ENCODE measurements at places on chromosomes 1 and 21. TPM values are rescaled to one million over a fixed set of nuclear protein-coding genes. Genes with fewer than 3 reads are reported as not detected.

GRCh38 chr1:161787355-161787754 is 21.2 kb downstream of the ATF6 start:
- no peaks in the 10 kb centered on the region for H3K27me3 ChIP-seq
- peaks cover 11% of the 10 kb centered on the region for H3K36me3 ChIP-seq
- H3K4me3 ChIP-seq: no peak overlapping the region
- DNase-seq: no peak
- H3K27ac ChIP-seq: no peak overlapping the region

- no peak for DNase-seq
- H3K27me3 ChIP-seq: no peaks in the 10 kb centered on the region
- no peak overlapping the region for H3K4me3 ChIP-seq
- H3K4me1 ChIP-seq: peaks cover 21% of the 10 kb centered on the region
- peaks cover 2% of the 10 kb centered on the region for H3K36me3 ChIP-seq
These were observed 115.8 kb downstream of the RPS6KC1 start for GRCh38 chr1:213166852-213167251.

GRCh38 chr1:225843426-225843795 is 33.5 kb downstream of the EPHX1 start:
- H3K4me3 ChIP-seq: no peak overlapping the region
- peaks cover 5% of the 10 kb centered on the region for H3K4me1 ChIP-seq
- H3K27me3 ChIP-seq: no peaks in the 10 kb centered on the region
- no peak overlapping the region for H3K27ac ChIP-seq
- DNase-seq: no peak

DNA sequence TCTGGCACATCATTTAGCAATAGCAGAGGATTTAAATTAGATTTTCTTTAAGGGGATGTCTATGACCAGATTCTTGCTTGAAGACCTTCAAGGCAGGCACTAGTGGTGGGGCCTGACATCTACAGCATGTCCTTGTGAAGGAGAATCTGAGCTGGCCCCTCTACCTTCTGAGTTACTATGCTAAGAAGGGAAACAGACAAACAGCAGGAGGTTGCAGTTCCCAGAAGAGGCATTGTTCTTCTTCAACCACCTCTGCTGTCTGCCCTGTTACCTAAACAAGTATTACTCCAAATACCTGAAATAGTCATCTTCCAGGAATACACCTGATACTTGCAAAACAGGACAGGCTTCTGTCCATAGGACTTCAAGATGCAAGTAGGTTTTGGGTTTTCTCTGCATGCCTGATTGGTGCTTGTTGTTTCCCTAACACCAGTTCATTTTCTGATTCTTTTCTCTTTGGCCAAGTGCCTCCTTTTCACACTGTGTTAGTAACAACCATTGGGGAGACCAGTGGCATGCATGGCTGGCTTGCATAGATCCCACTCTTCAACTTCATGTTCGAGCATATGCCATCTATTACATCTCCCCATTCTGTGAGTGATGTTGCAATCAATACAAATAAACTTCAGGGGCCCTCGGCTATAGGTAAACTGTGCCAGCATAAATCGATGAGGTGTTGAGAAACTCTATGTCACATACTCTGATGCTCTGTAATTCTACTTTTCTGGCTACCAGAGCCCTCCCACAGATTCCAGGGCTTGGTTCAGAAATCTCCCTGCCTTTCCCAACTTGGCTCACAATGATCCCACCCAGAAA is 93.0 kb upstream of the DUSP10 start:
- H3K27me3 ChIP-seq: no peaks in the 10 kb centered on the region
- no peak overlapping the region for H3K27ac ChIP-seq
- H3K4me3 ChIP-seq: no peak overlapping the region
- H3K36me3 ChIP-seq: no peaks in the 10 kb centered on the region
- DNase-seq: no peak

DNA sequence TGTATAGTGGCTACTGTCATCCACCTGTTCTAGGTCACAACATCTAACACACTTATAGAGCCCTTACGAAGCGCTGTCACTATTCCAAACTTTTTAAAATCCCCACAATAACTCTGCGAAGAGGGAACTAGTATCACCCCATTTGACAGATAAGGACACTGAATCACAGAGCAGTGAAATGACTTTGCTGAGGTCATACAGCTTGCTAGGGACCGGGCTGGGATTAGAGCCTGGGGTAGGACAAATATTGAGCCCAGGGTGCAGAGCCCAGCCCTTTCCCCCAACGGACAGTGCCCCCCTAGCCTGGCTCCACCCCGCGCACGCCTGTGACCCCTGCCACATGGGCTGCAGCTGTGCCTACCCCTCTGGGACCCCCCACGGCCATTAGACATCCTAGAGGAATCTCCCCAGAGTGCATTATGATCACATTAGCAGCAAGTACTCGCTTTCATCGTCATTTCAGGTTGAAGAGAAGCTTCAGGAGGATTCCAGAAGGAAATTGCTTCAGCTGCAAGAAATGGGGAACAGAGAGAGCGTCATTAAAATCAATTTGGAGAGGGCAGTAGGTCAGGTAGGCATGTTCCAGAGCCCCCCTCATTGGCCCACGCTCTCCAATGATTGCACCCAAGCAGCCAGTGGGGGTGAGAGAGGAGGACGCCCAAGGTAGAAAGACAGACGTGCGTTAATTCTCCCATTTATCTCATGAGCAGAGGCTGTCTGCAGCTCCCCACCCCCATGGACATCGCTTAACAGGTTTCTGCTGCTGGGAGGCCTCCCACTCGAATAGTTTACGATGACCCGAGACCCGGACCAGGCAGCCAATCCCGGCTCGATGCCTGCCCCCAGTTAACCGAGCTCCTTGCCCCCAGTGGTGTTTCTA is 77.2 kb downstream of the FHAD1 start:
- peaks cover 6% of the 10 kb centered on the region for H3K36me3 ChIP-seq
- peaks cover 24% of the 10 kb centered on the region for H3K4me1 ChIP-seq
- DNase-seq: no peak
- no peak overlapping the region for H3K27ac ChIP-seq
- H3K27me3 ChIP-seq: peaks cover 20% of the 10 kb centered on the region

DNA sequence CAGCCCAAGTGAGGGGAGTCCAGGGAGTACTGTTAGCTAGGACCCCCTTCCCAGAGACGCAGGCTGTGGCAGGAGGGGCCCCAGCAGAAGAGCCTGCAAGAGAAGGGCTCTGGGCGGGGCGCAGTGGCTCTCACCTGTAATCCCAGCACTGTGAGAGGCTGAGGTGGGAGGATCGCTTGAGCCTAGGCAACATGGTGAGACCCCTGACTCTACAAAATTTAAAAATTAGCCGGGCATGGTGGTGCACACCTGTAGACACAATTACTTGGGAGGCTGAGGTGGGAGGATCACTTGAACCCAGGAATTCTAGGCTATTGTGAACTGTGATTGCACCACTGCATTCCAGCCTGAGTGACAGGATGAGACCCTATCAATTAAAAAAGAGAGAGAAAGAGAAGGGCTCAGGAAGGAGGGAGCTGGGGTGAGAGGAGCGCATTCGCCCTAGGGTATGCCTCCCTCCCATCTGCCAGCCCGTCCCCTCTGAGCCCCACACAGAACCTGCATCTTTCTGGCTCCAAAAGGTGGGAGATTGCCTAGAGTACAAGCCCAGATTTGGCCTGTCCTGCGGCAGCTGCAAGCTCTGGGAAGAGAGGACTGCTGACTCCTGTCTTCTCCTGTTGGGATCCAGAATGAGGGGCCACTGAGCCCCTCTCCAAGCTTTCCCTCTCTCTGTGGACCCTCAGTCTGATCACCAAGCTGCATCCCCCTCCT is 3.6 kb downstream of the KCNQ4 start:
- no peak overlapping the region for H3K27ac ChIP-seq
- peaks cover 3% of the 10 kb centered on the region for H3K27me3 ChIP-seq
- H3K4me3 ChIP-seq: no peak overlapping the region
- DNase-seq: no peak
- H3K36me3 ChIP-seq: no peaks in the 10 kb centered on the region

DNA sequence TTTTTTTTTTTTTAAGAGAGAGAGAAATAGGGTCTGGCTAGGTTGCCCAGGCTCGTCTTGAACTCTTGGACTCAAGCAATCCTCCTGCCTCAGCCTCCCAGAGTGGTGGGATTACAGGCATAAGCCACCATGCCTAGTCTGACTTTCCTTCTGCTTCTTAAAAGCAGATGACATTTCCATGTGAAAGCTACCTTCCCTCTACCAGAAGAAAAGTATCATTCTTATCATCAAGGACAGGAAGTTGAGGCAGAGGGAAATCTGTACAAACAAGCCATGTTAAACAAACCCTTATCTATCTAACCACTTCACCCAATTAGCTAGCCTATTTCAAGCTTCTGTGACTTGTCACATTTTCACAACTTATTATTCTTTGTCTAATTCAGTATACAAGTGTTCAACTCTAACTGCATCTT is 54.8 kb downstream of the SAMSN1 start:
- no peaks in the 10 kb centered on the region for H3K4me1 ChIP-seq
- H3K27ac ChIP-seq: no peak overlapping the region
- H3K27me3 ChIP-seq: no peaks in the 10 kb centered on the region
- H3K4me3 ChIP-seq: no peak overlapping the region
- no peaks in the 10 kb centered on the region for H3K36me3 ChIP-seq
- no peak for DNase-seq

GRCh38 chr1:63968663-63969440 is 195.0 kb downstream of the ROR1 start:
- no peaks in the 10 kb centered on the region for H3K27me3 ChIP-seq
- peak overlapping the region; percentile 26 for H3K4me3 ChIP-seq
- peaks cover 11% of the 10 kb centered on the region for H3K36me3 ChIP-seq
- H3K4me1 ChIP-seq: peaks cover 90% of the 10 kb centered on the region
- peak overlapping the region; percentile 92 for H3K27ac ChIP-seq
- no peak for DNase-seq

DNA sequence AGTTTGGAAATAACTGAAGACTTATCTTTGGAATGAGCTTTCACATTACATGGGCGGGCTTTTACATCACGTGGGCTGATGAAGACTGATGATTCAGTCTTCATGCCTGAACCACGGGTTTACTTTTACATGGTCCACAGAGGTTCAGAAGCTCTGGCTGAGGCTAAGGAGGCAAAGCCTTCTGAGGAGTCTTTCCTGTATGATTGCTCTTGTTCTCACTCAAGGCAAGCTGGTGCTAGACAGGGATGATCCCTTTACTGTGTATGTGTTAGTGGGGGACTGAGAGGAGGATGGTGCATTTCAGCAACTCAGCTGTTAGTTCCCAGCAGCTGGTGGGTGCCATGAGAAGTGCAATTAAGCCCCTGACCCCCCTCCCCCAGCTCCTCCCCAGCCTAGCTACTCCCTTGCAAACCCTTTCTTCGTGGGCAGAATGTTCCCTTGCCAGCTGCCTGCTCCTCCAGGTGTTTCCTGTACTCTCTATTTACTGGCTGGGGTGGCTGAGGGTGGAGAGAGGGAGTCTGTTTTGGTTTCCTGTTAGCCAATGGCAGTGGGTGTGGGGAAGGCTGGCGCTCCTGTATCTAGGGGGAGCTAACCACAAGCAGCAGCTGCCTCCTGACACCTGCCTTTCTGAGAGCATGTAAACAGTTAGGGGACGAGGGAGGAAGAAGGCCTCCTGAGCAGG is 15.4 kb downstream of the BTG2 start:
- H3K27me3 ChIP-seq: peaks cover 9% of the 10 kb centered on the region
- no peak overlapping the region for H3K4me3 ChIP-seq
- H3K36me3 ChIP-seq: no peaks in the 10 kb centered on the region
- no peak for DNase-seq
- H3K4me1 ChIP-seq: peaks cover 42% of the 10 kb centered on the region
- H3K27ac ChIP-seq: no peak overlapping the region

GRCh38 chr1:180916771-180917170 is 4.1 kb downstream of the KIAA1614 start:
- H3K4me3 ChIP-seq: no peak overlapping the region
- no peak for DNase-seq
- no peak overlapping the region for H3K27ac ChIP-seq
- H3K27me3 ChIP-seq: no peaks in the 10 kb centered on the region

DNA sequence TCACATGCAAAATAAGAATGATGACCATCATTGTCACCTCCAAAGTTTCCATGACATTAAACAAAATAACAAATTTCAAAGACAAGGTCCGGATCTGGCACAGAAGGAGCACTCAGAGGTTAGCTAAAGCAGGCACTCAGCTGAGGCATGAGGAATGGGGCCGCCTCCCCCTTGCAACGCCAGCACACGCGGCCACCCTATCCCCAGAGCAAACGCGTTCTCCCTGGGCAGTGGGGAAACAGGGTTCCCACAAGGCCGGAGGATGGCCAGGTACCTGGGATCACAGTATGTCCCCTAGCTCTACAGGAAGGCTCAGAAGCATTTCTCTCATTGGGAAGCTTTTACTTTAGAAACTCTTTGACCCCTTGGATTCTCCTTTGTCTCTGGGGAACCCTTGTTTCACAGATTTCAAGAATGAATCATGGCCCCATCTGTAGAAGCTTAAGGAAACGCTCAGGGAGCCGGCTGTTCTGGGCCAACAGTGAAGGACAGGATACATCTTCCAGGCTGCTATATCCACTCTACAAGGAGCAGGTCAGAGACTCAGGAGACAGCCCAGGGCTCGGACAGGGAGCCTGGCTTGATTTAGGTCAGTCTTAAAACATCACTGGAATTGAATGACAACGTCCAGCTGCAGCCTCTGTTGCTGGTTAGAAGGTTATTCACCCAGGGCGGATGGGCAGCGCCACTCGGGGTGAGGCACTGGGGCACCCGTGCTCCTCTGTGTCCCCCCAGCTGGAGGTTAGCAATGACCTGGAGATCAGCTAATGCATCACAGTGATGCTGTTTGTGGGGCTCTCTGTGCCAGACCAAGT is 496.4 kb downstream of the NPHP4 start:
- H3K4me1 ChIP-seq: no peaks in the 10 kb centered on the region
- peaks cover 9% of the 10 kb centered on the region for H3K27me3 ChIP-seq
- no peaks in the 10 kb centered on the region for H3K36me3 ChIP-seq
- peak; percentile 47 for DNase-seq

ICOSLG gene
- total RNA-seq: 5.2 TPM

DAB1 gene
- 0.12 TPM for total RNA-seq

KRTAP10-1 gene
- not detected for total RNA-seq
